CD4-positive, alpha-beta T cell treated with Interleukin-15 for 4 hours (primary cell): ENCODE measurements at places on chromosomes 7 and 10.
A peak's percentile ranks its signal among the peaks of the same experiment; 100 is the strongest.

DNA sequence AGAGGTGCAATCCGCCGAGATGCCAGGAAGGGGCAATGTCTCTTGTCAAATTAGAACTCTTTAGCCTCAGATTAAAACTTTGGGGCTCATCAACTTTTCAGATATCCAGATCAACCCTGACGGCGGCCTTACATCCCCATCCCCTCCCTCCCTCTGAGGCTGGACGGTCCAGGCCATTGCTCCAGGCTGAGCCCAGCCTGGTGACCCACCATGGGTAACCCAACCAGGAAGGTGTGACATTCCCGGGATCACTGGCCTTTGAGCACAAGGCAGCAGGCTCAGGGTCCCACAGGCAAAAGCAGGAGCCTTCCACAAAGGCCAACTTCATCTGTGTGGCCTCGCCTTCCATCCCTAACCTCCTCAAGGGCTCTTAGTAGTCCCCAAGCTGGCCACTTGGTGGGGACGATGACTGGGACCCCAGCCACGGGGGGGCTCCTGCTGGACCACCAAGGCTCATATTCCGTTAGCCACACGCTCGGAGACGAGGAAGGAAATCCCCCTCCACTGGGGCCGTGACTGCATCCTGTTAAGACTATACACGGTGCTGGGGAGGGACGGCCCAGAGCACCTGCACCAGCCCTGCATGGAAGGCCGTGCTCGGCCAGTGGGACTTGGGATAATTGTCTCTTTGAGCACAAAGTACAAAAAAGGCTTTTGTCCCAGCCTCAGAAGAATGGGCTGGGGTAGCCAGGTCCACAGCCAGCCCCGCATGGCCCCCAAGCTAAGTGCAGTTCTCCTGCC, 62.8 kb downstream of the ZRANB1 start:
- no peak for DNase-seq

- DNase-seq = no peak
Observed at GRCh38 chr7:147859033-147859432, 731.5 kb upstream of the C7orf33 start.

DNA sequence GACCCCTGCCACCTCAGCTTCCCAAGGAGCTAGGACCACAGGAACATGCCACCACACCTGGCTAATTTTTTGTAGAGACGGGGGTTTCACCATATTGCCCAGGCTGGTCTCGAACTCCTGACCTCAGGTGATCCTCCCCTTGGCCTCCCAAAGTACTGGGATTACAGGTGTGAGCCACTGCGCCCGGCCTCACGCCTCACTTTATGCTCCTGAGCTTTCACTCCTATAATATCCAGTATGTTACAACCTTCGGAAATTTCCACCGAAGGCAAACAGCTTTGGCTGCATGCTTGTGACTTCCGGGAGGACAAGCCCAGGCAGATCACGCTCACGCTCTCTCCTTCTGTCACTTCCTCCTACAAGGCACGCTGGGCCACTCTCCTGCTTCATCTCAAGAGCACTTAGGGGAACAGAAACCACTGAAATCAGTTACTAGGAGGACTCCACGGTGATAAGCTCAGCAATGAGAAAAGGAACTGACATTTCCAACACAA, 4.4 kb upstream of the MAD1L1 start:
- DNase-seq = no peak

DNA sequence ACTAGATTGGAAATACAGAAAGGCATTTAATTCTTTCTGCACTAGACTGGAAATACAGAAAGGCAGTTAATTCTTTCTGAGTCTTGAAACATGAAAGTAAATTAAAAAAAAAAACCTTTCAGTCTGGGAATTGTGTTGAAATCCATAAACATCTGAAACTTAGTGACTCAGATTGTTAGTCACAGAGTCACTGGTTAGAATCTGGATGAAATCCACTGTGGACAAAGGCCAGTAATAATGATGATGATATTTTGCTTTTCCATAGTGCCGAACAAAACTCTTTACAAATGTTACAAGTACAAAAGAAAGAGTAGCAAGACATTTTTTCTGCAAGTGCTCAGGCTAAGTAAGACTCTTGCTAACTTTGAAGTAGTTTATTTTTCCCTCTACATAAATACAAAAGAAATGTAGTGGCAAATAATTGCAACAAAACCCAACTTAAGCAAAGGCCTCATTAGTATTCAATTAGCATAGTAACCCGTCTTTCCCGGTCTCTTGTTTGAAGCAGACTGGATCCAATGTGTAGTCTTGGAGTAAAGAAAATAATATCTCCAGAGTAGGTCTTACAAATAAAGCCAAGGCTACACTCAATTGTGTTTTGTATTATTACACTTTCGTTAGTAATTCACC, 5.8 kb upstream of the PRTFDC1 start:
- DNase-seq = no peak

DNA sequence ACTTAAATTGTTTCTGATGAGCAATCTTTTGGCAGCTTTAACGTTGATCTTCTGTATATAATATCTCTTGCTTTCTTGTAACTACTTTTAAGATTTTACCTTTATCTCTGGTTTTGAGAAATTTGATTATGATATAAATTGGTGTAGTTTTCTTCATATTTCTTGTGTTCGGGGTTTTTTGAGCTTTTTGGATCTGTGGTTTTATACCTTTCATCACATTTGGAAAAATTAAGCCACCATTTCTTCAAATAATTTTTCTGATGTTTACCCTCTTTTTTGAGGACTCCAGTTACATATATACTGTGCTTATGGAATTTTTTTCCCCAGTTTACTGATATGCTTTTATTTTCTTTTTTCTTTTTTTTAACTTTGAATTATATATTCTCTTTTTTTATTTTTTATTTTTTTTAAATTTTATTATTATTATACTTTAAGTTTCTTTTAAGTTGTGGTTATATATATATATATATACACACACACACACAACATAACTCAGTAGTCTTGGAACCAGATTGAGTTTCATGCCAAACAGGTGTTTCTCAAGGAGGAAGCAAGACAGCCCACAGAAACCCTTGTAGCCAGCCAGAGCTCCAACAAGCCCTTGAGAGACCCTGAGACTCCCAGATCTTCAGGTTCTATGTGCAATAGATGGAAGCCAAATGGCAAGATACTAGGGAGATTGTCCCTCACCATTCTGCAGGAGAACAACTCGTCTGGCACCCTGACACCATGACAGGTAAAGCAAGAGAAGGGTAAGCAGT, 27.5 kb upstream of the NME8 start:
- DNase-seq = no peak

DNA sequence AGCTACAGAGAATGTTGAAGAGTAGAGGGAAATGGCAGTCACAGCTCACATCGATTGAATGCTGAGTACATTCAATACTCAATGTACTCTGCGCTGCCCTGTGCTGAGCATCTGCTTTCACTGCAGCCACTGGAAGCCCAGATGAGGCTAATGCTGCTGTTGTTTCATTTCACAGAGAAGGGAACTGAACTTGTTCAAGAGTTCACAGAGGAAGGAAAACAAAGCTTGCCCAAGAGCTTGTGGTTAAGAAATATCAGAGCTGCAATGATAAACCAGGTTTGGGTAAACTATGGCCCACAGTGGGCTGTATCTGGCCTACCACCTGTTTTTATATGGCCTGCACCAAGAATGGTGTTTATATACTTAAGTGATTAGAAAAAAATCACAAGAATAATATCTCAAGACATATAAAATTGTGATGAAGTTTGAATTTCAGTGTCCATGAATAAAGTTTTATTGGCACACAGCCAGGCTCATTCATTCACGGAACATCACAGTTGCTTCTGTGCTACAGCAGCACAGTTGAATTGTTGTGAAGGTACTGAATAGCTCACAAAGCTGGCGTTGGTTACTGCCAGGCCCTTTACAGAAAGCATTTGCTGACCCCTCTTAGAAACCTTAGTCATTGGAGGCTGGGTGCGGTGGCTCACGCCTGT, 64.1 kb downstream of the CFAP58 start:
- no peak for DNase-seq

GRCh38 chr10:35079763-35080162, 10.4 kb downstream of the CUL2 start:
- DNase-seq = no peak

DNA sequence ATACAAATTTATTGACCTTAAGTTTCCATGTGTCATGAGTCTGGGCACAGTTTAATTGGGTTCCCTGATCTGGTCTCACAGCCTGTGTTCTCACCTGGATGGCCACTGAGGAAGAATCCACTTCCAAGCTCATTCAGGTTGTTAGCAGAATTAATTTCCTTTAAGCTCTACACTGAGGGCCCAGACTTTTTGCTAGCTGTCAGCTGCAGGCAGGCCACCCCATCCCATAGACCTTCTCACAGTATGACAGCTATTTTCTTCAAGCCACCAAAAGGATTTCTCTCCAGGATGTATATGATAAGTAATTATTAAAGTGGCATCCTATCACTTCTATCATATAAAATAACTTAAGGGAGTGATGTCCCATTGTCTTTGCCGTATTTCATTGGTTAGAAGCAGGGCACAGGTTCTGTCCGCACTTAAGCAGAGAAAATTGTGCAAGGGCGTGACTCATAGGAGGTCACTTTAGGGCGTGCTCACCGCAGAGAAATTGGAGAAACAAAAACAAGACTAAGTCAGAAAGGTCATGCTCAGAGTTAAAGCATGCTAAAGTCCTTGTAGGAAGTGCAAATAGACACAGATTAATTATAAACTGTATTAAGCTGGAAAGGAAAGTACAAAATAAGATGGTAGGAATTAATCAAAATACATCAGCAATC, 109.9 kb downstream of the AHR start:
- DNase-seq = no peak

DNA sequence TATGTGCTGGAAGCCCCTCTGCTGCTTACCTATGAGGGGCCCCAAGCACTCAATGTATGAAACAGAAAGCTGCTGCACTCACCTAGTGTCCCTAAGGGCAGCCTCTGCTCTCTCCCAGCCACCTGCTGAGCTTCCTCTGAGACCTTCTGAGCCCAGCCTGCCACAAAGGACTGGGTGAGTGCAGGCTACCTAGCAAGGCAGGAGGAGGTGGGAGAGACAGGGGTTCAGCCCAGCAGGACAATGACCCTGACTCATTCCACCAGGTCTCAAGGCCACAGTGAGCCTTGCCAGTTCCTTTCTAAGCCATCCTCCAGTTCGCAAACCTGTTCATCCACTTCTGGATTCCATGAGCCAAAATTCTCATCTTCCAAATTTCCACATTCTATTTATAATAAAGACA, 16.3 kb downstream of the VOPP1 start:
- no peak for DNase-seq

DNA sequence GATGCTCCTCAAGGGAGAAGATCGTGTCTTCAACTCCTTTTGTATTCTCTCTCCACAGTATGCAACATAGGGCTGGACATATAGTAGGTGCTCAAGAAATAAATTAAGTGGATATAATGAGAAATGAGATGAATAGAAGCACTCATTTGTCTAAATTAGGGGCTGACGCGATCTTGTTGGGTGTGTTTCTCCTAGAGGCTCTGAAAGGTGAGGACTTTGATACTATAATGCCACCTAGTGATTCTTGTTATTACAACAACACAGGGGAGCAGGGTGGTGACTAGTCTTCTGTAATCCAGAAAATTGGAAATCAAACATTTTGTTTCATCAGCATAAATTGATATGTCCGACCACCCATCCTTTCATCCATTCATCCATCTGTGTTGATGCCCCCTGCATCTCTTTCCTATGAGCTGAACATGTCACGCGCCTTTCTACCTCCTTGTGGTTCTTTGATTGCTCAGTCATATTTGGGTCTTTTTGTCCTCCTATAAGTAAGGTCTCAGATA, 3.5 kb upstream of the CFAP58 start:
- peak; percentile 74 for DNase-seq

- no peak for DNase-seq
Observed at GRCh38 chr7:13414661-13415107, 574.8 kb downstream of the ETV1 start.

DNA sequence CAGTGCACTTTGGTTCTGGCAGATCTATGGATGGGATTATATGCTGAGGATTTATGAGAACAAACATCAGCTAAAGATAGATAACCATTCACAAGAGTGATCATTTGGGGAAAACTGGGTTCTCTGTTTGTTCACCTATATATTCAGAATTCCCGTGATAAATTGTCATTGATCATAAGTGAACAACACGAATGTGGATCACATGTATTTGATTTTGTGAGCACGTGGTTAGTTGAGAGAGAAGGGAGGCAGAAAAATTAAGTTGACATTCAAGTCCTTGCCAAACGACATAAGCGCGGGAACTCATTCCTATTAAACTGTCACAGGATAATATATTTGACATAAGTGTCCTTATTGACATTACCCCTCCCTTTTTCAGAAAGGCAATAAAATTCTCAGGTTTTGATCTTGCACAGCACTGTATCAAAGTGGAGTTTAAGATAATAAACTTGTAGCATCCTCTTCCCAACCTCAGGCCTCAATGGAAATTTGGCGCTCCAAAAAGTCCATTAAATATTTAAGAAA, 64.9 kb upstream of the MYO3A start:
- DNase-seq = no peak

DNA sequence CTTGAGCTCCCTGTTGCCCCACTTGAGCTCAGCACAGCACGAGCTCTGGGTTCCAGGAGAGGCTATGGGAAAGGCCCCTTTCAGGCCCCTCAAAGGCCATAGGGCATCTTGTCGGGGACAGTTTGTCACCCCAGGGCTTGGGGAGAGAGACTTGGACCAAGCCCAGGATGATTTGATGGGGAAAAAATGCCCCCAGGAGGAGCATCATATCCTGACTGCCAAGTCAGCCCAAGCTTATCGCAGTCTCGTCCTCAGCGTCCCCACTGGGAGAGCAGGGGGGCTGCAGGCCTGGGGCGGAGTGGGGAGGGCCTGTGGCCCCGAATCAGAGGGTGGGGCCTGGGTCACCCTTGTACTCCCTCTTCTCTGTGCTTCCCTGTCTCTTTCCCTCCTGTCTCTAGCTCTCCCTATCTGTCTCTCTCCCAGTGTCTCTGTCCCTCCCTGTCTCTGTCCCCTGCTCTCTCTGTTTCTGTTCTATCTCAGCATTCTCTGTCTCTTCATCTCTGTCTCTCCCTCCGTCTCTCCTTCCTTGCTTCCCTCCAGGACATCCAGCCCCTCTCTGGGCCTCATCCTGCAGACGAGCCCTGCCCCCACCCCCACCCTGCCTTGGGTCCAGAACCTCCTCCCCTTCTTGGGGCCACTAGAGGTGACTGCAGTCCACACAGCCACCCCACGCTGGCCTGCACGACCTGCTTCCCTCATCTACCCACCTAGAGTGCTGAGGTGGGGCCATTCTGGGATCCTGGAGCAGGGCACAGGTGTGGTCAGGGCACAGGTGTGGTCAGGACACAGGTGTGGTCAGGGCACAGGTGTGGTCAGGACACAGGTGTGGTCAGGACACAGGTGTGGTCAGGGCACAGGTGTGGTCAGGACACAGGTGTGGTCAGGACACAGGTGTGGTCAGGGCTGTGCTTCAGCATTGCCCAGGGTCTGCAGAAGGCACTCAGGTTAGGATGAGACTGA, 17.3 kb upstream of the GRIFIN start:
- DNase-seq = no peak

DNA sequence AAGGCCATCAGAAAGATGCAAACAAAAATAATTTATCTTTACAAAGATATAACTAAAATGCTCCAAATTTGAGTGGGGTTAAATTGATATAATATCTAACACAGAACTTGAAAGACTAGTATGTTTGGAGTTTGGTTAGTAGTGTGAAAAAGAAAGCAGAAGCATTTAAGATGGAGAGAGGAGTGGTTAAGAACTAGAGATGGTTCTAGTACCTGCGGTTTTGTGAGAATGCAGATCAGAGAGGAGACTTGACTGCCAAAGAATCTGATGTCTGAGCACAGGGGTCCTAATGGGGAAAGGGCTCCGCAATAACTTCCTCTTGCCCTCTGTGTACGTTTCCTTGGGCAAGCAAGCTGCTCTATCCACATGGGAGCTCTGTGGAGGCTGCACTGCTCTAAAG, 506.8 kb upstream of the COBL start:
- no peak for DNase-seq
